Left cardiac atrium (tissue), 4 donors: ENCODE measurements at places on chromosomes 6 and 20. TPM values are rescaled to one million over a fixed set of nuclear protein-coding genes. Genes with fewer than 3 reads are reported as not detected.
A peak's percentile ranks its signal among the peaks of the same experiment; 100 is the strongest.

GRCh38 chr6:142874676-142875075 lies 70.3 kb downstream of the HIVEP2 start:
- no peak for DNase-seq

DNA sequence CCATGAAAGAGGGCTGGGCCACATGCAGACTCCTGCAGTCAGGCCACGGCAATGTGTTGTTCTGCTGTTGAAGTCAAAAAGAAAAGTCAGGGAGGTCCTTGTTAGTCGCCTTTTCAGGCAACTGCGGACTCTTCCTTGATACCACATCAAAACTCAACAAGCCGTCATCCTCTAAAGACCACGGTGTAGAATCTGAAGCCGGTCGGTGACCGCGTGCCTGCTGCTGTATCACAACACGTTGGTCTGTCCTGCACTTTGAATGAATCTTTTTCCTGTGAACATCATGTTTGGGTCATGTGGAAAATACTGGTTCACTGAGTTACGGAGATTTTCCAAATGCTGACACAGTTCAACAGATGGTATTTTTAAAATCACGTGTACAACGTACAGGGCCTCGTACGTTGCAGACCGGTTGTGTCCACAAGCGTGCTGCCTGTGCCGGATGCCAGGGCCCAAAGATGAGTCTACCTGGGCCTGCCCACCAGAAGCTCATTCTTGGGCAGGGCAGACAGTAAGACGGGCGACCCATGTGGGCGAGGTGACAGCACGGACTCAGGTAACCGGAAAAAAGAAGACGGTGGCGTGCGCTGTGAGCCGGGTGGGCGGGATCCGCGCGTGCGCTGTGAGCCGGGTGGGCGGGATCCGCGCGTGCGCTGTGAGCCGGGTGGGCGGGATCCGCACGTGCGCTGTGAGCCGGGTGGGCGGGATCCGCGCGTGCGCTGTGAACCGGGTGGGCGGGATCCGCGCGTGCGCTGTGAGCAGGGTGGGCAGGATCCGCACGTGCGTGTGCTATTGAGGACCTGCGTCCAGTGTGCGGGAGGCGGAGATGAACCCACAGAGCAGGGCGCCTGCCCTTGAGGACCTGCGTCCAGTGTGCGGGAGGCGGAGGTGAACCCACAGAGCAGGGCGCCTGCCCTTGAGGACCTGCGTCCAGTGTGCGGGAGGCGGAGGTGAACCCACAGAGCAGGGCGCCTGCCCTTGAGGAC lies 114.5 kb downstream of the FAM120B start:
- DNase-seq: no peak

DNA sequence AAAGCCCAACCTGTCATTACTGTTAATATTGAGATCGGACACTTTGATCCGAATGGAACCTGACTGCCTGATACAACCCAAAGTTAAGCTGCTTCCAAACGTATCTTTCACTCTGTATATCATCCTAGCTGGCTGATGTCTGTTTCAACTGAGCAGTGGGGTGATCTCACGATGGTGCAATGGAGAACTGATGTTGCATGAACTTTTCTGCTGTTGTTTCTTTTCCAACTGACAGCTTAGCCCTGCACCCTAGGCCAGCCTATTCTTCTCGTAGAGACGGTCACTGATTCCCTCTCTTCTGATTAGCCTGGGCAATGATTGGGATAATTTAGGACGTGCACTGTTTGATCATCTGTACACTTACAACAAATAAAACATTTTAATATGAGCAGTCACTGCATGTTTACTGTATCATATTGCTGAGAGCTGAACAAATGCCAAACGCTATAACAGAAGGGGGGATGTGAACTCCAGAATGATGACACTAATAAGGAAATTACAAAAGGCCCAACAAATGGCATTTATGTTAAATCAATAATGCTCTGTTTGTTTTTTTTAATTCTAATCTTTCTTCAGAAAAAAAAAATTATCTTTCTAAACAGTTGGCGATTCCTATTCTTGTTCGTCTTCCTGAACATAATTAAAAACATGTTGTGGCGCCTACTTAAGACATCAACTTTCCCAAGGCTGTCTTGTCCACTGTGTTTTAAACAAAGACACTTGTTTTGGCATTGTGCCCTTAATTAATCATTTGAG lies 184.8 kb downstream of the ZNF217 start:
- DNase-seq: no peak

- DNase-seq: no peak
Measured at GRCh38 chr6:156880913-156881312, 103.7 kb downstream of the ARID1B start.

DNA sequence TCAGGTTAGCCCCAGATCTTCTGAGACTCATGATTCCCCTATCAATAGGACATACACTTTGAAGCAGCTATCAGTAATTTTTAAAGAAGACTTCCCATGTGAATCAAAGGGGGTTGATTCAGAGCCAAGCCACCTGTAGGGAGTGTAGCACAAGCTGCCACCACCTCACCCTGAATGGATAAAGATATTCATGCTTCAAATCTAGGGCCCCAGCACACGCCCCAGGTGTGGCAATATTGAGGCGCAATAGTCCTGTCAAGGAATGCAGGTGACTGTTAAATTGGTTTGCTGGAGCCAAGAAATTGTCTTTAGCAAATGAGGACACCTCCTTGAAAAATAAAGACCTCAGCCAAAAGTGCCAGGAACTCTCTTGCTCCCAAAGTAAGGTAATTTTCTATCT lies 404.4 kb downstream of the MAFB start:
- DNase-seq: no peak

- no peak for DNase-seq
Measured at GRCh38 chr20:57601737-57602136, 18.5 kb downstream of the ZBP1 start.

GRCh38 chr6:150711061-150711460 lies 111.4 kb downstream of the PLEKHG1 start:
- DNase-seq: no peak

DNA sequence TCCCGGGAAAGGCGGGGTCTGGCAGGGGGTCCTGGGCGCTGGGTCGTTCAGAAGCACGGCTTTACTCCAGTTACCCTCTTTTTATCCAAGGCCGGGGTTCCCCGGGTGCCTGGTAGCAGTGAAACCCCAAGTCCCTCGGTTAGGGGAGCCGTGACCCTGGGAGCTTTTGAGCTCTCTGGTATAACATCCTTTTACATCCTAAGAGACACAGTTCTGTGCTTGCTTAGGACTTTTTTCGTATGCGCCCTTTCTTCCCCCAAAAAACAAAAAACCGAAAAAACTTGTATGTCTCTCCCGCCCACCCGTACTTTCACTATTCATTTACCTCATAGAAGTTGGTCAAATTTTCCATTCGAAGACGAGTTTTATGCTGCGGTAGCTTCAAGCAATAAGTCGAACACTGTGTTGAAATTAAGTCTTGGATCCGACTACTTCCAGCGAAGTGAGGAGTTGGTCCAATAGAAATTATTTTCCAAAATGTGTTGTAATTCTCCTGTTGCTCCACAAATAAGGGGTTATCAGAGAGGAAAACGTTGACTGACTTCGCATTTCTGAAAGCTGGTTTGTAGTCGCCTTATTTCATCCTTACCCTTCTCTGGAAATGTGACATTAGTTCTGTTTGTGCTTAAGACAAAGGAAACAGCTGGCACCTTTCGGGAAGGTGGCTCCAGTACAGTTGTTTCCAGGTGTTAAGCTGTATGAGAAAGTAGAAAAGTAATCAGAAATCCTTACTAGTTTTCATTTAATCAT lies 816 bp upstream of the MAN1A1 start:
- no peak for DNase-seq

GRCh38 chr20:50798650-50799049 lies 3.8 kb downstream of the BCAS4 start:
- no peak for DNase-seq

DNA sequence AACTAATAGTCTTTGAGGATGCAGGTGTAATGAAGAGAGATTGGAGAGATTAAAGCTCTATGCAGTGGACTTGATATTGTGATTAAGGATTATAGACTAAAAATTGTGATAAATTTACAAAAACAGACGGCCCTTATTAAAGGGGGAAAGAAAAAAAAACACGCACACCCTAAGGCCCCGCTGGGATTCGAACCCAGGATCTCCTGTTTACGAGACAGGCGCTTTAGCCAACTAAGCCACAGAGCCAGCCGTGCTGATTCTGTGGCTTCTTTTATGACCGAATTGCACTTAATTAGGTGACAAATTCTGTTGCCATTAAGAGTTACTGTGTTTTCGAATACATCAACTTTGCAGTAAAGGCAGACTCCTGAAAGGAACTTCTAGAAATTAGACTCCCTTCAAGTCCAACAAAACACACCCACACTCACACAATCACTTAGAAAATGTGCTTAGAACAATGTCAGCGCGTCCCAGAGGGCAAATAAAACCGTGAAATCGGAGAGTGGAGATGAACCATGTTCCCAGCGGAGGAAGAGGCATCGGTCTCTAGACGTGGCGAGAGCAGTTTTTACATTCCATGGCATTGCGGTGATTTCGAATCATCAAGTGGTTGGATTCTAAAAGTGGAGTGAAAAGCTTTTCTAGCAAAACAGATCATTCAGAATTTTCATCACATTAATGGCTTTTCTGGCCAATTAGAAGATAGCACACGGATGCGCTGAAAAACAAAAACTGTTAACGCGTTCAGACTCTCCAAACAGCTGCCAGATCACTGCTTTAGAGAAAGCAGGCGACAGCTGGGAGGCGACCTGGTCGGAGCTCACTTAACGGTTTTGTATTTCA lies 122.6 kb downstream of the GPX5 start:
- peak; percentile 49 for DNase-seq

DNA sequence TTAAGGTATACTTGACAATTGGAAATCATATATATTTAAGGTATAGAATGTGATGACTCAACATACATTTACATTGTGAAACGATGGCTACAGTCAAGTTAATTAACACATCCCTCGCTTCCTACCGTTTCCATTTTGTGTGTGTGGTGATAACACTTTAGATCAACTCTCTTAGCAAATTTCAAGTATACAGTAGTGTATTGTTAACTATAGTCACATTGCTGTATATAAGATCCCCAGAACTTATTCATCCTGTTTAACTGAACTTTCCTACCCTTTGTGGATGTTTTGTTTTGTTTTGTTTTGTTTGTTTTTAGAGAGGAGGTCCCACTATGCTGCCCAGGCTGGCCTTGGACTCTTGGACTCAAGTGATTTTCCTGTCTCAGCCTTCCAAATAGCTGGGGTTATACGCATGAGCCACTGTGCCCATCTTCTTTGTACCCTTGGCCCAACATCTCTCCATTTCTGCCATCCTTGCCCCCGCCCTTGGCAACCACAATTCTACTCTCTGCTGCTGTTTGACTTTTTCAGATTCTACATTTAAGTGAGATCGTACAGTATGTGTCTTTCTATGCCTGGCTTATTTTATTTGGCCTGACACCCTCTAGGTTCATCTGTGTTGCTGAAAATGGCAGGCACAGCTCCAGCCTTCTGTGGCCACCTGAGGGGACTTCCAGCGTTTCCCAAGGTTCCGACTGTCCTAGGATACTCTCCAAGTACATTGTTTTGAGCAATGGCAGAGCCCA lies 90.5 kb upstream of the SNX9 start:
- DNase-seq: no peak

GRCh38 chr6:125947615-125948014 lies 9.0 kb upstream of the HINT3 start:
- DNase-seq: peak; percentile 62

DNA sequence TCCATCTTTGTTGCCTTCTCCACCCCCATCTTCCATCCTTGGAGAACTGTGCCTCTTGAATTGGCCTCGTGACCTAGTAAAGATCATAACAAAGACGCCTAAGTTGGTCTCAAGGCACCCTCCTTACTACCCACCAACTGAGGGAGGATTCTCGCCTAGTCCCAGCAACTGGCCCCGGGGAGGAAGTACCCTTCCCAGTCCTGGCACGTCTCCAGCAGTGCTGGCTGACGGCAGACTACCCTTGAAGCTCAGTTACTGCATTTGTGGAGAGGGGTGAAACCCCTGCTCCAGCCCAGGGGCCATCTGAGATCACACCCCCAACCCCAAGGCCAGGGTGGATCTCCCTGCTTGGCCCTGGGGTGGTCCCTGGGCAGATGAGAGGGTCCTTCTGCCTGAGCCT lies 2.1 kb upstream of the OSBPL2 start:
- no peak for DNase-seq

DNA sequence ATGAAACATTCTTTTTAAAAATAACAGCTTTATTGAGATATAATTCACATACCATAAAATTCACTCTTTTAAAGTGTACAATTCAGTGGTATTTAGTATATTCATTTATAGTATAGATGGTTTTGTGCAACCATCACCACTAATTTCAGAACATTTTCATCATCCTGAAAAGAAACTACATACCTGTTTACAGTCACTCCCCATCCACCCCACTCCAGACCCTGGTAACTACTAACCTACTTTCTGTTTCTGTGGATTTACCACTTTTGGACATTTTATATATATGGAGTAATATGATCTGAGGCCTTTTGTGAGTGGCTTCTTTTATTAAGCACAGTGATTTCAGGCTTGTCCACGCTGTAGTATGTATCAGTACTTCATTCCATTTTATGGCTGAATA lies 2.5 kb upstream of the TMEM217 start:
- DNase-seq: no peak

DNA sequence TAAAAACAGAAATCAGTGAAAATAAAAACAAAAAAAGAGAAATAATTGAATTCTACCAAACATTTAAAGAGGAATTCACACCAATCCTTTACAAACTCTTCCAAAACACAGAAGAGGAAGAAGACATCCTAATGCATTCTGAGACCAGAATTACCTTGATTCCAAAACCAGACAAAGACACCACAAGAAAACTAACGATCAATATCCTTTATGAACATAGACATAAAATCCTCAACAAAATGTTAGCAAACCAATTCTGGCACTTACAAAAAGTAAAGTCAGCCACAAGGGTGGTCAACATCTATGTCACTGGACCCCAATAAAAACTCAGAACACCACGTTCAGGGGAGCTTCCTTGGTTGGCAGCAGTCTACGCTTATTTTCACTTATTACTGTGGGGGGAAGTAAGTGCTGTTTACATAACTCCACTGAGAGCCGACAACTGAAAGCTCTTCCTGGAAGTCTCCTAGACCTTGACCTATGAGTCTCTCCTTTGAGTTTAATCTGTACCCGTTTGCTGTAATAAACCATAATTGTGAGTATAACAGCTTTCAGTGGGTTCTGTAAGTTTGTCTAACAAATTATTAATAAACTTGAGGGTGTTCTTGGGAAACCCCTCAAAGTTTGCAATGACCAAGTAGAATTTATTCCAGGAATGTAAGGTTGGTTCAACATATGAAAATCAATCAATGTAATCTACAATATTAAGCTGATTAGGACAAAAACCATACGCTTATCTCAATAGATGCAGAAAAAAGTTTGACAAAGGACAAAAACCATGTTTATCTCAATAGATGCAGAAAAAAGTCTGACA lies 24.5 kb downstream of the GZF1 start:
- no peak for DNase-seq

DNA sequence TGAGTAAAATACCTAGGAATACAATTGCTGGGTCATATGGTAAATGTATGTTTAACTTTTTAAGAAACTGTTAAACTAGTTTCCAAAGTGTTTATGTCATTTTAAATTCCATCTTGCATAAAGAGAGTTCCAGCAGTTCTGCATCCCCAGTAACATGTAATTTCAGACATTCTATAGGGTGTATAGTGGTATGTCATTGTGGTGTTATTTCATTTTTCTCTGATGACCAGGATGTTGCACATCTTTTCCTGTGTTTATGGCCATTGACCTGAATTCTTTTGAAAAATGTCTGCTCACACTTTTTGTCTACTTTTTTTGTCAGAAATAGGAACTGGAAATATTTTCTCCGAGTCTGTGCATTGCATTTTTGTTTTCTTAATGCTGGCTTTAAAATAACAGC lies 128.9 kb downstream of the TMEM200A start:
- DNase-seq: no peak

The CPNE5 gene
- total RNA-seq: 63.5 TPM

The E2F3 gene
- total RNA-seq: 4.8 TPM

The LY6G6C gene
- total RNA-seq: not detected

The PROKR2 gene
- not detected for total RNA-seq

The DUSP15 gene
- total RNA-seq: 4.2 TPM

The ETV7 gene
- total RNA-seq: 0.63 TPM

The EYA4 gene
- 8.5 TPM for total RNA-seq
